ENCODE measurements at places on chromosomes 7 and 10.

- DNase-seq, result no peak
Measured at GRCh38 chr7:151775547-151776443, 101.1 kb downstream of the PRKAG2 start.

DNA sequence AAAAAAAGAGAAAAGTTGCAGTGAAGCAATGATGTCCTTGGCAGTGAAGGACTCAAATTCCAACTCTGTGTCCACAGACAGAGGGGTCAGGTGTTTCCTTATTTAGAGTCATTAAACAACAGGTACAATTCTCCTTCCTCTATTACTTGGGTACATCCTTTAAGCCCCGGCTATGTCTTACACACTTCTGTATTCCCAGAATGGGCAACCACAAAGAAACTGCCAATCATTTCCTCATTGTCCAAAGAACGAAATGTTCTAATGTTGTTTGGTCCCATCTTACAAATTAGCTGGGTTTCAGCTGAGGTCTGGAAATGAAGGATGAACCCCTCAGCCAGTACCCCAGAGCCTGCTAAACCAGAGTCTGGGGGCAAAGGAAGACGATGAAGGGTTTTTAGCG lies 59.5 kb downstream of the GRB10 start:
- DNase-seq, result no peak

GRCh38 chr7:45163692-45164052 lies 6.1 kb downstream of the RAMP3 start:
- no peak for DNase-seq

DNA sequence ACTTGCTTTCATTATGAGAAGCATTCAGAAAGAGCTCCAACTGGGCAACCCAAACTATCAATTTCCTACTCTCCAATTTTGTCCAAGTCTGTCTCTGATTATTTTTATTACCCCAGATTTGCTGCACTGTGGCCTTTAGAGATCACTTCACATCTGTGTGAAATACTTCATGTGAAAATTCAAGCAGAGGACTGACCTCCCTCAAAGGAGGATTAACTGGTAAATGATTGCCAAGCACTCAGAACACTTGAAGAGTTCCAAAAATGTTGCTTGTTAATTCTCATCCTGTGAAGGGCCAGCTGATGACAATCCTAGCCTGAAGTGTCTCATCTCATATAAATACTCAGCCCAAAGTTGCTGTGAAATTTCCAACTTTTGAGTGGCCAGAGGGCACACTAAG lies 182.8 kb upstream of the DGKB start:
- no peak for DNase-seq

GRCh38 chr7:158033196-158033595 lies 554.4 kb downstream of the PTPRN2 start:
- DNase-seq, result no peak

- DNase-seq, result no peak
Measured at GRCh38 chr10:6400331-6400730, 179.7 kb downstream of the PRKCQ start.

- no peak for DNase-seq
Measured at GRCh38 chr7:70208236-70209063, 610.2 kb downstream of the AUTS2 start.

GRCh38 chr10:1964476-1964875 lies 227.2 kb upstream of the ADARB2 start:
- DNase-seq, result no peak

- no peak for DNase-seq
Measured at GRCh38 chr10:120770496-120770895, 80.7 kb upstream of the WDR11 start.

- no peak for DNase-seq
Measured at GRCh38 chr10:125628104-125629049, 54.6 kb downstream of the TEX36 start.
